Heart right ventricle (tissue), 16 donors: ENCODE measurements at places on chromosomes 4 and X.

DNA sequence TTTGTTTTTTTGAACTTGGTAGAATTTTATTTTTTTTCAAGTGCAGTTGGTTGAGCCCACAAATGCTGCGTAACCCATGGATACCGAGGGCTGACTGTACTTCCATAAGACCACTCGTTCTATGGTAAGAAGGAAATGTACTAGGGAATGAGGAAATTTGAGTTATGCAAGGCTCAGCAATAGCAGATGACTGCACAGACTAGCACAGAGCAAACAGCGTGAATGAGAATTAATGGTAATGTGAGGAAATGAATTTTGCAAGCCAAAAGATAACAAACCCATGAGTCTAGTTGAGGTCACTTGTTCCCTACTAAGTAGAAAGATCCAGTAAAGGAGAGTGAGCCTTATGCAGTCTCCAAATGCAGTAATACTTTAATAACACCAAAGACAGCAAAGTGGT, 17.4 kb downstream of the GSPT2 start:
- H3K27ac ChIP-seq, result no peak overlapping the region
- H3K4me1 ChIP-seq, result no peaks in the 10 kb centered on the region

DNA sequence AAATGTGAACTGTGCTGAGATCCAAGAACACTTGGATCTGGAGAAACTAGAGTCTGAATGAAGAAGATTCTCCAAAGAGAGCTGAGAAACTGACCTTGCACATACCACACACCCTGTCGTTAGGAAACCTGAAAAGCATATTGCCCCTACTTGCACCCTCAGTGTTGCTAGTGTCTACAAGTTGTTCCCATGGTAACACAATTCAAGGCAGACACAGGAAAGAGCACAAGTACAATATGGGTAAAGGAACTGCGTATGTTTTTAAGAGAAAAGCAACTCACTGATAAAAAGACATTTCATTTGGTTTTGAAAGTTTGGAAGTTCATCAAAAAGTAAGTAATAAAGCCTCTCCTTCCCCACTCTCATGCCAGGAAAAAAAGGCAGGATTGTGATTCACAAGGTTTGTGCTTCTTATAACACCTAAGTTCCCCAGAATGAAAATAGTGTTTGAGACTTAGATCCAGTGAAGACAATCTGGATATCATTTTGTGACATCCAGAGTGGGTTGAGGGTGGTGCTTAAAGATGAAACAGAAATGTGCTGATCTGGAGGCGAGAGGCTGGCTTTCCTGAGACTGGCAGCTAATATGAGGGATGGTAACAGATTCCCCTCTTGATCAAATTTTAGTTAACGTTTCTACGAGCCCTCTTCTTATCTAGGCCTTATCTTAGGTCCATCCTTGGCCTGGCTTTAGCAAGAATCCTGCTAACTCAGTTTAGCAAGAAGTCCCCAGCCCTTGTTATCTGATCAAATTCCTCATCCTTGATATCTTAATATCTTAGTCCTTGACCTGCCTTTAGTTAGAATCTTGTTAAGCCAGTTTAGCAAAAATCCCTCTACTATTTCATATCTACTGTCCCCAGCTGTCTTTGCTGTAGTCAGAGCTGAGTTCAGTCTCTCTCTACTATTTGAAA, 42.3 kb downstream of the NIPAL1 start:
- no peak overlapping the region for H3K4me3 ChIP-seq
- DNase-seq, result no peak
- no peaks in the 10 kb centered on the region for H3K27me3 ChIP-seq
- H3K27ac ChIP-seq, result no peak overlapping the region

DNA sequence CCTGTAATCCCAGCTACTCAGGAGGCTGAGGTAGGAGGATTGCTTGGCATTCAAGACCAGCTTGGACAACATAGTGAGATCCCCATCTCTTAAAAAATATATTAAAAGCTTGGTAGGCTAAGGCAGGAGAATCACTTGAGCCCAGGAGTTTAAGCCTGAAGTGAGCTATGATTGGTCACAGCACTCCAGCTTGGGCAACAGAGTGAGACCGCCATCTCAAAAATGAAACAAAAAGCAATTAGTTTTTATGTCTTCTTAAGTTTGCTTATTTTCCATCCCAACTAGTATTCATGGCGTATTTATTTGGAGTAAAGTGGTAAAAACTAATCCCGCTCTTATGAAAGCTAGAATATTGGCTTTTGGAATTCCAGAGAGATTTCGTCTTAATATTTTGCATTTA, 25.4 kb upstream of the PDE5A start:
- H3K27ac ChIP-seq, result no peak overlapping the region
- no peak for DNase-seq
- H3K4me3 ChIP-seq, result no peak overlapping the region
- H3K4me1 ChIP-seq, result no peaks in the 10 kb centered on the region
- H3K27me3 ChIP-seq, result no peaks in the 10 kb centered on the region

GRCh38 chr4:90943311-90943710, 816.1 kb downstream of the CCSER1 start:
- no peaks in the 10 kb centered on the region for H3K27me3 ChIP-seq
- no peak overlapping the region for H3K4me3 ChIP-seq
- H3K27ac ChIP-seq, result no peak overlapping the region
- no peaks in the 10 kb centered on the region for H3K36me3 ChIP-seq
- DNase-seq, result no peak

DNA sequence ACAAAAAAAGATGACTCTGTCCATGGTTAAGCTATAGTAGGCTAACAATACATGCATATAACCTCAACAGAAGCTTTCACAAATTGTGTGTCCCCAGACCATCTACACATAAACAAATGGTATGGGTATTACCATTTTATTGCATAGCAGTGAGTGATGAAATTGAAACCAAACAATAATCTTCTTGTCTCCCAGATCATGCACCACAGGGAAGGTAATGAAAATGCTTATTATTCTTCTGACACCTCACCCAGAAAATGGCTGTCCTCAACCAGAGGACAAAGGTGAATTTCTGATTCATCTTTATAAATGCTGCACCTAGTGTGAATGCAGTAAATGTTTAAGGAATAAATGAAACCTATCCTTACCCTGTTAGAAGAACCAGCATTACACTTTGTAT, 8.0 kb downstream of the PRSS12 start:
- no peaks in the 10 kb centered on the region for H3K4me1 ChIP-seq
- no peak overlapping the region for H3K4me3 ChIP-seq
- DNase-seq, result no peak
- H3K36me3 ChIP-seq, result no peaks in the 10 kb centered on the region

GRCh38 chrX:72045552-72046277, 86.0 kb downstream of the RTL5 start:
- H3K4me1 ChIP-seq, result peaks cover 9% of the 10 kb centered on the region
- no peaks in the 10 kb centered on the region for H3K36me3 ChIP-seq
- H3K4me3 ChIP-seq, result no peak overlapping the region
- DNase-seq, result no peak
- H3K27ac ChIP-seq, result no peak overlapping the region

GRCh38 chr4:69832326-69833030, 27.5 kb downstream of the SULT1E1 start:
- H3K4me1 ChIP-seq, result no peaks in the 10 kb centered on the region
- H3K27me3 ChIP-seq, result no peaks in the 10 kb centered on the region
- no peak for DNase-seq
- H3K4me3 ChIP-seq, result no peak overlapping the region
- no peaks in the 10 kb centered on the region for H3K36me3 ChIP-seq

DNA sequence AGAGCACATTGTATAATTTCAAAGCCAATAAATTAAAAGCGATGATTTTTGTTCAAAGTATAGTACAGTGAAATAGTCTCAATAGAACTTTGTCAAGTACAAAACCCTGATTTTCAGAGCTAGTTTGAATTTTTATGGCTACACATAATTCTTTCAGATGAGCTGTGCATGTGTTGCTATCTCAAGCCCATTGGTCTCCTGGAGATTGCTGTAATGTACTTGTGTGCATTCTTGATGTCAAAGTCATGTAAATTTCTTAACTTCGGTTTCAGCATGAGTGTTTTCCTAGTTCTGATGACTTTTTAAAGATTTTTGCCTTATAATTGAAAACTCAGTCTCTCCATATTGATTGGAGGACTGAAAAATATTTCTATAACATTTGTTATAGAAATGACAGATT, 200.8 kb downstream of the CEP135 start:
- no peak overlapping the region for H3K27ac ChIP-seq
- no peaks in the 10 kb centered on the region for H3K4me1 ChIP-seq
- no peak for DNase-seq
- H3K36me3 ChIP-seq, result no peaks in the 10 kb centered on the region

- peaks cover 18% of the 10 kb centered on the region for H3K36me3 ChIP-seq
- H3K4me3 ChIP-seq, result no peak overlapping the region
- H3K4me1 ChIP-seq, result peaks cover 6% of the 10 kb centered on the region
- no peak for DNase-seq
- no peaks in the 10 kb centered on the region for H3K27me3 ChIP-seq
These were observed 18.6 kb upstream of the UBA1 start for GRCh38 chrX:47174846-47175587.

GRCh38 chr4:84481077-84481859, 17.8 kb downstream of the NKX6-1 start:
- H3K4me1 ChIP-seq, result peaks cover 16% of the 10 kb centered on the region
- H3K27ac ChIP-seq, result no peak overlapping the region
- H3K27me3 ChIP-seq, result peaks cover 97% of the 10 kb centered on the region
- H3K4me3 ChIP-seq, result no peak overlapping the region
- DNase-seq, result no peak

- H3K36me3 ChIP-seq, result no peaks in the 10 kb centered on the region
- H3K27ac ChIP-seq, result no peak overlapping the region
- no peaks in the 10 kb centered on the region for H3K27me3 ChIP-seq
- no peak overlapping the region for H3K4me3 ChIP-seq
- H3K4me1 ChIP-seq, result no peaks in the 10 kb centered on the region
These were observed 1602.4 kb upstream of the ADGRL3 start for GRCh38 chr4:59597536-59598329.

- no peak overlapping the region for H3K4me3 ChIP-seq
- H3K4me1 ChIP-seq, result no peaks in the 10 kb centered on the region
- no peaks in the 10 kb centered on the region for H3K36me3 ChIP-seq
- H3K27me3 ChIP-seq, result no peaks in the 10 kb centered on the region
- H3K27ac ChIP-seq, result no peak overlapping the region
- DNase-seq, result no peak
These were observed 70.5 kb upstream of the TSPAN5 start for GRCh38 chr4:98728871-98729270.

GRCh38 chr4:174255786-174256185, 27.7 kb downstream of the FBXO8 start:
- no peak for DNase-seq
- H3K4me1 ChIP-seq, result peaks cover 28% of the 10 kb centered on the region
- H3K36me3 ChIP-seq, result peaks cover 52% of the 10 kb centered on the region
- no peak overlapping the region for H3K27ac ChIP-seq
- H3K4me3 ChIP-seq, result no peak overlapping the region

DNA sequence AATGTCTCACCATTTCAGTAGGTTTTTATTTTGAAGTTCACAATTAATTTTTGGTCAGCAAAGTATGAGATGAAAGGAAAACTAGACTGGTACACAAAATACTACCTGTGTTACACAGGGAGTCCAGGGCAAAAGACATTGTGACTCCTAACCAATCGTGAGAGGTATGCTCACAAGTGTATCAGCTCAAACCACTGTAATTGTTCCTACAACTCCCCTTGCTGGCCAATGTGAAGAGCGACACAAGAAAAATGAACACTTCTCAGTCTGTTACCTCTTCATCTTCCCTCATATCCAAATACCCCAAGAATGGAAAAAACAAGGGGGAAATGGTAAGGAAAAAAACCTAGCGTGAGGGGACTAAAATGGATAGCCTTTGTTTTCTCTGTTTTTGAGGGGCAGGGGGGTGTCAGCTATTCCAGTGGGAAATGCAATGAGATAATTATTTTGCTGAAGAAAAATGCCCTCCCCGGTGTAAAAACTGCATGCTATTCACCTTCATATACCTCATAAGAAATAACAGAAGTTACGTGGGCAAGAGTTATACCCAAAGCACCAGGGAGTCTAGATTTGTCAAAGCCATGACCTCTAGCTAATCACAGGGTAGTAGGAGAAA, 30.6 kb upstream of the NSUN7 start:
- DNase-seq, result no peak
- H3K27me3 ChIP-seq, result no peaks in the 10 kb centered on the region
- no peaks in the 10 kb centered on the region for H3K4me1 ChIP-seq
- no peak overlapping the region for H3K4me3 ChIP-seq

GRCh38 chrX:105870445-105870844, 48.1 kb downstream of the NRK start:
- H3K4me1 ChIP-seq, result no peaks in the 10 kb centered on the region
- DNase-seq, result no peak
- no peak overlapping the region for H3K27ac ChIP-seq

GRCh38 chr4:18917689-18918088, 896.1 kb upstream of the LCORL start:
- H3K27ac ChIP-seq, result no peak overlapping the region
- H3K36me3 ChIP-seq, result no peaks in the 10 kb centered on the region
- H3K4me1 ChIP-seq, result no peaks in the 10 kb centered on the region
- no peak for DNase-seq
- no peaks in the 10 kb centered on the region for H3K27me3 ChIP-seq

DNA sequence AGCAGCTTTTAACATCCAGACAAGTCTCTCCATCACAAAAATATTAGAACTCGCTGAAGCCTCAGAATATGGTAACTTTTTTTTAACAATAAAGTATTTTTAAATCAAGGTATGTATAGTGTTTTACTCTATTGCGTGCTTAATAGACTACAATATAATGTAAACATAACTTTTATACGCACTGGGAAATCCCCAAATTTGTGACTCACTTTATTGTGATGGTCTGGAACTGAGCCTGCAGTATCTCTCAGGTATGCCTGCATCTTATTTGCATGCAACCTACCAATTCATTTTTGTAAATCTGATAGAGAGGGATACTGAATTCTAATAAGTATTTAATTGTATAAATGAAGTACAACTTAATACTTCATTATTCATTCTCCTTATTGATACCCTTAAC, 823.5 kb downstream of the ADGRL3 start:
- no peak overlapping the region for H3K4me3 ChIP-seq
- no peaks in the 10 kb centered on the region for H3K36me3 ChIP-seq
- no peaks in the 10 kb centered on the region for H3K27me3 ChIP-seq
- H3K4me1 ChIP-seq, result no peaks in the 10 kb centered on the region
- H3K27ac ChIP-seq, result no peak overlapping the region

DNA sequence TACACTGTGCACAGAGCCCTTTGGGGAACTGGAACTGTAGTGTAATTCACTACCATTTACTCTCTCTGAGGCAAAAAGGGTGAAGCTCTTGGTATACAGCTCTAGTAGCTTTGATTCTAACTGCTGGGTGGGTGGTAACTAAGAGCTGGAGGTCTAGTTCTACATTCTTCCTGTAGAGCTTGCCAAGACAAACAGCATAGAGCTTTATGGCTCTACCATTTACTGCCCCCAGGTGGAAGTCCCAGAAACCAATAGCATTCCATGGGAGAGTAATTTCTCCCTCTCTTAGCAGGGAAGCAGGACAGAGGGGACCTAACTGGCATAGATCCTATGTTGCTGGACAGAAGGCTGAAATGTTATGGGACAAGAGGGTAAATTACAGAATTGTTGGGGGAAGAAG, 26.7 kb downstream of the HDAC8 start:
- no peaks in the 10 kb centered on the region for H3K27me3 ChIP-seq
- DNase-seq, result no peak
